Fibroblast of skin of abdomen (primary cell): ENCODE measurements at places on chromosomes 12 and 14.

GRCh38 chr12:13167226-13167625 is 29.3 kb upstream of the EMP1 start:
- DNase-seq: no peak

DNA sequence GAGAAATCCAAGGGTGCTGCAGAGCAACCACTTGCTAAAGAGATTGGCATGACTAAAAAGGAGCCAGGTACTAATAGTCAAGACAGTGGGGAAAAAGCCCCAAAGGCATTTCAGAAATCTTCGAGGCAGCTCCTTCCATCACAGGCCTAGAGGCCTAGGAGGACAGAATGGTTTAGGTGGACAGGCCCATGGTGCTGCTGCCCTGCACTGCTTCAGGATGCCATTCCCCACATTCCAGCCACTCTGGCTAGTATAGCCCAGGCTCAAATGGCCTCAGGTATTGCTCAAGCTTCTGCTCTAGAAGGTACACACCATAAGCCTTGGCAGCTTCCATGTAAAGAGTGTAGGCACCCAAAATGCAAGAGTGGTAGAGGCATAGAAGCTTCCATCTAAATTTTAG is 92.9 kb downstream of the RPAP3 start:
- DNase-seq: no peak

DNA sequence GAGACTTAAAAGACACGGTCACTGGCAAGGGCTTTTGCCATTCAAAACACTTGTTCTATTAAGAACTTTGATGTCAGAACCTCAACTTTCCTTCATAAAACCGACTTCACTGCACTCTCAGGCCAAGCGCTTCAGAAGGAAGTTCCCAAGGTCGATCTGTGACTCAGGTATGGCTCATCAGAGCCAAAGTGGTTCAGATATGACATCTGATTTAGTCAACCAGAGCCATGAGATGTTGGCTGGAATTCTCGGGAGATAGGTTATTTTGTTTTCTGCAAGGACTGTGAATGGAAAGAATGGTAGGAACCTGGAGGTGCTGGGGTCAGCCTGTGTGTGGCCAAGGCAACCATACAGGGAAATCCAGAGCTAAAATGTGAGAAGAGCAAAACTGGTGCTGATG is 445.6 kb downstream of the GLT1D1 start:
- DNase-seq: no peak

DNA sequence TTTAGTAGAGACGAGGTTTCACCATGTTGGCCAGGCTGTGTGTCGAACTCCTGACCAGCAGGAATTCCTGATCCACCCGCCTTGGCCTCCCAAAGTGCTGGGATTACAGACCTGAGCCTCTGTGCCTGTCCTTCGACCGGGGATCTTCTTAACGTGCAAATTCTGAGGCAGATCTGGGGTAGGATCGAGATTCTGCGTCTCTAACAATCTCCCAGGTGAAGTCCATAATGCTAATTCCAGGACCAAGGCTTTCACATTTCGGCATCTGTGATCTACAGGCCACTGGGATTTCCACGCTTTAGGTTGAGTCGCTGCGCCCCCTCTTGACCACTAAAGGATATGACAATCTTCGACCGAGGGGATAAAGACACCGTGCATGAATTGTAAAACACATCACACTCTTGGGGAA is 24.8 kb downstream of the FOS start:
- peak; percentile 58 for DNase-seq

- DNase-seq: peak; percentile 87
Measured at GRCh38 chr12:49088150-49088931, 6.3 kb downstream of the DHH start.

- peak; percentile 69 for DNase-seq
Measured at GRCh38 chr12:96233939-96234461, 39.8 kb downstream of the ELK3 start.

DNA sequence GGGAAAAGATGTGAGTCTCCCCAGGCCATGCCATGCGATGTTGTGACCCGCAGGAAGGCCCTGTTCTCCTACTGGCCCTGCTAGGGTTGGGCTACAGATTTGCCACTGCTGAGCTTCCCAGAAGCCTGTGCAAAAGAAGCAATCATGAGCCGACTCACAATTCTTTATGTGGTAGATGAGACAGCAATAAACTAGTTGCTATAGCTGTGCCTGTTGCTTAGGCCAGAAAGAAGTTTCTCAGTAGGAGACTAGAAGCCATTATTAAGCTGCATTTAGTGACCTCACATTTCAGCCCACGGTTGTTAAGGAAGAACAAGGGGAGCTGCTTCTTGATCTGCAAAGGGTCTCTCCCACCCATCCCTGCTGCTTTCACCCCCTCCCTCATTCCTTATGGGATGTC is 239.4 kb upstream of the CRY1 start:
- DNase-seq: no peak

DNA sequence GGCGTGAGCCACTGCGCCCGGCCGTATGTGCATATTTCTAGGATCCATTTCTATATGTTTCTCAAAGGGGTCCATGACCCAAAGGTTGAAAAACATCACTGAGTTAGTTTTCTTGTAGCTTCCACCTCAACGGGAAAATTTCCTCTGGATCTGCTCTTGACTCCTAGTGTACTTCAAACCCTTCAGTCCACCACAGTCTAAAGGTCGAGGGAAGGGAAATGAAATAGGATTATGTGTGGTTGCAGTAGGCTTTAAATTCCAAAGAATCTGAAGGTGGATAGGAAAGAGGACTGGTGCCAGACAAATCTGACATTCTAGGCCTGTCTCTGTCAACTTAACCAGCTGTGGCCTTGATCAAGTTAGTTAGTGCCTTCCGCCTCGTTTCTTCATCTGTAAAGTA is 1.7 kb upstream of the SUOX start:
- DNase-seq: no peak

DNA sequence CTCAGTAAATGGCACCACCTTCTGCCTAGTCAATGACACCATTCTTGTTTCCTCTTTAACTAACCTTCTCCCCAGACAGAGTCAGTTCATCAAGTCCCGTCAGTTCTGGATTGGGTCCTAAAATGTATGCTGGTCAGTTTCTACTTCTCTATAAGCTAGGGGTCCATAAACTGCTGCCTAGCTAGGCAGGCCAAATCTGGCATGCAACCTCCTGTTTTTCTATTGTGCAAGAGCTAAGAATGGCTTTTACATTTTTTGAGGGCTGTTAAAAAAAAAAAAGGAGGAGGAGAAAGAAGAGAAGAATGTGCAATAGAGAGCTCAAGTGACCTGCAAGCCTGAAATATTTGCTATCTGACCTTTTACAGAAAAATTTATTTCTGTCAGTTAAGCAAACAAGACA is 6.4 kb upstream of the TMED10 start:
- DNase-seq: peak; percentile 83
